ENCODE measurements at places on chromosomes 13 and 19.

- DNase-seq: no peak
Observed at GRCh38 chr13:50691176-50691680, 152.3 kb downstream of the DLEU7 start.

DNA sequence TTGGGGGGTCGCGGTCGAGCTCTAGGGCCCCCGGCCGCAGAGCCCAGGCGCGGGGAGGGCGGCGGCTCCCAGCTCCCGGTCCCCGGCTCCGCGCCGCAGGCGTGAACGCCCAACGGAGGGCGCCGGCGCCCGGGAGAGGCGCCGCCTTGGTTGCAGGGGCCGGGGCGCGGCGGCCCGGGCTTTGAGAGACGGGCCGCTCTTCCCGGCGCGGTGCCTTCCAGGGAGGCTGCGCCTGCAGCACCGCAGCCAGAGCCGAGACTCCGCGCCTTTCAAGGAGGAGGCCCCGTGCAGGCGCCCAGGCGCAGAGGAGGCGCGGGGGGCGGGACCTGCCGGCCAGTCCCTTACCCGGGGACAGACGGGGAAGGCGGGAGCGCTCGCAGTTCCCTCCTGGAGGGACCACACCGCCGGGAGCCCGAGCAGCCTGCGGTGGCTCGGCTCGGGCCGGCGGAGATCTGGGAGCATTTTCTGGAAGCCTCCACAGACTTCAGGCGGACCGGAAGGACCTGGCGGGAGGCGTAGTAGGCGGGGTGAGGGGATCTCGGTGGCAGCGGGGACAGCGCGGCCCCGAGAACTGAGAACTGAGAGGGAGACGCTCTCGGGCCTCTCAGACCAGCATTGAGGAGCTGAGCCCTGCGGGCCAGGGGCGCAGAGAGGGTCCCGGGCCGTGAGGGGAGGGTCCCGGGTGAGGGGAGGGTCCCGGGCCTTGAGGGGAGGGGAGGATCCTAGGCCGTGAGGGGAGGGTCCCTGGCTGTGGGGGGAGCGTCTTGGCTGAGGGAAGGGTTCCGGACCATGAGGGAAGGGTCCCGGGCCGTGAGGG is 25.5 kb upstream of the MCF2L start:
- no peak for DNase-seq

GRCh38 chr13:19713186-19713965 is 69.4 kb downstream of the PSPC1 start:
- DNase-seq: no peak

DNA sequence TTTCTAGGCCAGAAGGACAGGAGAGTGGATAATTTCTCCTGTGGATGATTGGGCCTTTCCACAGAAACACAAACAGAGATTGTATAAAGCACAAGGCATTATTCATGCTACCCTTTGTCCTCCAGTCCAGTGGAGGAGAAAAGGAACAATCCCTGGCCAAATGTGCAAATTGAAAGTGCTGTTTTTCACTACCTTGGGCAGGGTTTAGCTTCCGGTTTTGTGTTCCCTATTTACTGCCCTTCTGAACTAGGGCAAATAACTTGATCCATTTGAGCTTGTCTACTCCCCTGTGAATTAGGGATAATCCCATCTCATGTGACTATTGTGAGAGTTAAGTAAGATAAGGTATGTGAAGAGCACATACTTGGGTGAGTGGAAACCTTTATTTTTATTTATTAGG is 13.3 kb downstream of the PDX1 start:
- no peak for DNase-seq

DNA sequence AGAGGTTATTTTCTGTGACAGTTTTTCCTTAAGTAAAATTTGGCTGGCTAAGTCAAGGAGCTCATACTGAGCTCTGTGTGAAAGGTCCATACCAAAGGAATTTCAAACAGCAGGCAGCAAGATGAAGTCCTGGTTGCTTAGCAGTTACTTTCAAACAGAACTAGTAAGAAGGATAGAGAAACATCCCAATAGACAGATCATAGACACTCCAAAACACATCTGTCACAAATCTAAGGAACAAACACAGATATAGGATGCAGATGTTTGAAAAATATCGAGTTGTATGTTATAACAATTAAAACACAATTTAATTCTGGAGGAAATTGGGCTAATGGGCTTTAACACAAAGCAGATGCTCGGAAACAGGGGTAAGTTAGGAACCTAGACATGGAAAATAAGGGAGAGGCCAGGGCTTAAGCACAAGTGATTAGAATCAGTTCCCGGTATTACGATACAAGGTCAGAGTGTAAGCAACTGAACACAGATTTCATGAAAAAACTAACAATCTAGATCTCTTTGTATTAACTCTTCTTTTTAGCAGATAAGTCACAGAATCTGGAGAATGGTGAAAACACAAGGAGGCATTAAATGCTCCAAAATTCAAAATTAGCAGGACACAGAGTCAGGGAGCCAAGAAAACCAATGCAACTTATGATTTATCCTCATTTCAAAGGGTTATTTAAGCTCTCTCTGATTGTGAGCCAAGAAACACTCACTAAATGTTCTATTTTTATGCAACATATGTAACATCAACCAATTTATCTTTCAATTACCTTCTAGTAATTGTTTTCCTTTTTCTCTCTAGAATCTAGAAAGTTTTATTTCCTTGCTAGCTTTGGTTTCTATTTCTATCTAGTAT is 1992.9 kb upstream of the PCDH20 start:
- DNase-seq: no peak

- DNase-seq: no peak
Observed at GRCh38 chr19:44960906-44961728, 5.9 kb downstream of the CLPTM1 start.

DNA sequence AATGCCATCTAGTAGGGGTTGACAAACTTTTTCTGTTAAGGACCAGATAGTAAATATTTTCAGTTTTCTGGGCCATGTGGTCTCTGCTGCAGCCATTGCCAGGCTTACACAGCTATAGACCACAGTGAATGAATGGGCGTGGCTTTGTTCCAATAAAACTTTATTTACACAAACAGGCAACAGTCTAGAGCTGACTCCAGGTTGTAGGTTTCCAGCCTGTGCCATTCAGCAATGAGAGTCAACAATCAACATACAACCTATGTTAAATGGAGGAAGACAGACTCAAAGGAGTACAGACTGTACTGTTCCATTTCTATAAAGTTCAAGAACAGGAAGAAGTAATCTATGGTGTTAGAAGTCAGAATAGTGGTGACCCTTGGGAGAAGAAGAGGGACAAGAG is 15.2 kb upstream of the IZUMO2 start:
- DNase-seq: no peak

- no peak for DNase-seq
Observed at GRCh38 chr13:109687559-109688448, 98.6 kb downstream of the IRS2 start.

GRCh38 chr13:49082653-49083536 is 107.2 kb downstream of the FNDC3A start:
- no peak for DNase-seq

- no peak for DNase-seq
Observed at GRCh38 chr19:41076286-41076685, 12.0 kb upstream of the CYP2A13 start.

DNA sequence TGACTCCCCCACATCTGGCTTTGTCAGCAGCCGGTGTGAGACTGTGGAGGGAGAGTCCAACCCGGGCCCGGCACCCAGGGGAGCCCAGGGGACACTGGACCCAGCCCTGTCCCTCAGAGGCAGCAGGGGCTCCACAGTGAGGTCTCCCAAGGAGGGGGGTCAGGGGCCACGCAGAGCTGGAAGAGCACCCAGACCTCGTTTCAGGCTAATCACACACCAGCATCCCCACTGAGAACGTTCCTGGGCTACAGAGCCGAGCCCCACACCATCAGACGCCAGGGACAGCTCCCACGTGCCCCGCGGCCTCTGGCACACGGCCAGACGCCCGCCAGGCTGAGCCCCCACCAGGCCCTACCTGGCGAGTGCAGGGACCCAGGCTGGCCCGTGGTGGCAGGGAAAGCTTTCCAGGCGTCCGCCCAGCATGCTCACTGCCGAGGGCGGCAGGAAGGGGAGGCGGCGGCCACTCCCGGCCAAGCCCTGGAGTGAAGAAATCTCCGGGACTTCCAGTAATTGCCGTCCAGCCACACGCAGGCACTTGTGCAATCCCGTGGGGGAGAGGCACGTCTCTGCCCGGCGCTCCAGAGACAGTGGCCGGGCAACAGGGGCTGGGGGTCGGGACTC is 19.2 kb downstream of the SBNO2 start:
- no peak for DNase-seq

- no peak for DNase-seq
Observed at GRCh38 chr13:67754012-67754411, 523.9 kb upstream of the PCDH9 start.

GRCh38 chr13:59495936-59496512 is 667.7 kb downstream of the DIAPH3 start:
- no peak for DNase-seq

- no peak for DNase-seq
Observed at GRCh38 chr19:38287604-38288003, 16.4 kb upstream of the C19orf33 start.

DNA sequence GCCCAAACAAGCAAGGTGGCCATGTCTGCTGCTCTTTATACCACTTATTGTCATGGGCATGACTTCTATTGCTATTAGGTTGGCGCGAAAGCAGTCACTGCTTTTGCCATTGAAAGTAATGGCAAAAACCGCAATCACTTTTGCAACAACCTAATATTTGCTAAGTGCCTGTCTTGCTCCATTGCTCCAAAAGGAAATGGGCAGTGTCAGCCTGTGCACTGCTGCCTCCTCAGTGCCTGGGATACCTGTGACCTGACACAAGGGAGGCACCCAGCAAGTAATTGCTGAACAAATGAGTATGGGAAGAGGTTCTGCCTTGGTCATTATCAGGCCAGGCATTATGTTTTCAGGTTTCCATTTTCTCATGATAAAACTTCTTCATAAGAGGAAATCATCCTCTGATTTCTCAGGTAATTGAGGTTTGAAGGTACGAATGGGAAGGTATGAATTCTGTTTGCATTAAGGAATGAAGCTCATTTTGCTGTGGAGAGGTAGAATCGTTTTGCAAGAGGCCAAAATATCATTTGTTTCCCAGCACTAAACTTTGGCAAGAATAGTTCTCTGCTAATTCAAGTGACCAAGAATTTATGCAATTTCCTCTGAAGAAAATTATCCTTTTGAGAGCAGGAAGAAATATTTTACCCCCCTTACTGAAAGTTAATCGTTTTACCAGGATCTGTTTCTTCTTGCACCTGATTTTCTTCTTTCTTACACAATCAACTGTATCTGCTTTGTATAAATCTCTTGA is 128.4 kb upstream of the SPRY2 start:
- DNase-seq: no peak

- DNase-seq: no peak
Observed at GRCh38 chr13:84934911-84935310, 864.3 kb downstream of the SLITRK6 start.

DNA sequence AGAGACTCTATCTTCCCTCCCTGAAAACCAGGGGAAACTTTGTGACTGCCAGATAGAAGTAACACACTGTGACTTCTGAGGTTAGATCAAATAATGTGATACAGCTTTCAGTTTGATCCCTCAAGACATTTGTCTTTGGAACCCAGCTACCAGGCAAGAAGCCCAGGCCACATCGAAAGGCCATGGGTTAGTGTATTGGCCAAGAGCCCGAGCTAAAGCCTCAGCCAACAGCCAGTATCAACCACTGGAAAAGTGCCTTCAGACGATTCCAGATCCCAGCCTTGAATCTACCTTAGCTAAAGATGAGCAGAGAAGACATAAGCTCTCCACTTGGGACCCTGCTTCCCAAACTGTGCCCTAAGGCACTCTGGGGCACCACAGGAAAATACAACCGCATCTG is 10.9 kb upstream of the TPTE2 start:
- no peak for DNase-seq

- no peak for DNase-seq
Observed at GRCh38 chr13:97120346-97120745, 101.8 kb upstream of the MBNL2 start.

DNA sequence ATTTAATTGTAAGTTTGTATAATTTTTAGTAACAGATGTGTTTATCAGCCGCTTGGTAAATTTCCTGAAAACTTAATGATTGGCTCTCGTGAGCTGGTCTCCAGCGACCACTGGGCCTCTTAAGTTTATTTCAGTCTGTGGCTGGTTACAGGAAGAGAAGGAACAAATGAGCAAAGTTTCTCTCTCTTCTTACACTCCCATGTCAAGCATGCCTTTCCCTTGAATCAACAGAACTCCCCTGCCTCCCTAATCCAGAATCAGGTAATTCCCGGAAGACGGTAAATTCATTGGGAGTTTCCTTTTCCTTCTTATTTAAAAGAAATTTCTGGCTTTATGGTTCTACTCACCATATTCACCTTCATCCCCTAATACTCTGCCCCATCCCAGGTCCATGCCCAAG is 52.5 kb upstream of the POMP start:
- DNase-seq: no peak

GRCh38 chr13:114019367-114019766 is 45.5 kb upstream of the C13orf46 start:
- DNase-seq: no peak

- DNase-seq: no peak
Observed at GRCh38 chr19:35715355-35715809, 2.4 kb upstream of the KMT2B start.

DNA sequence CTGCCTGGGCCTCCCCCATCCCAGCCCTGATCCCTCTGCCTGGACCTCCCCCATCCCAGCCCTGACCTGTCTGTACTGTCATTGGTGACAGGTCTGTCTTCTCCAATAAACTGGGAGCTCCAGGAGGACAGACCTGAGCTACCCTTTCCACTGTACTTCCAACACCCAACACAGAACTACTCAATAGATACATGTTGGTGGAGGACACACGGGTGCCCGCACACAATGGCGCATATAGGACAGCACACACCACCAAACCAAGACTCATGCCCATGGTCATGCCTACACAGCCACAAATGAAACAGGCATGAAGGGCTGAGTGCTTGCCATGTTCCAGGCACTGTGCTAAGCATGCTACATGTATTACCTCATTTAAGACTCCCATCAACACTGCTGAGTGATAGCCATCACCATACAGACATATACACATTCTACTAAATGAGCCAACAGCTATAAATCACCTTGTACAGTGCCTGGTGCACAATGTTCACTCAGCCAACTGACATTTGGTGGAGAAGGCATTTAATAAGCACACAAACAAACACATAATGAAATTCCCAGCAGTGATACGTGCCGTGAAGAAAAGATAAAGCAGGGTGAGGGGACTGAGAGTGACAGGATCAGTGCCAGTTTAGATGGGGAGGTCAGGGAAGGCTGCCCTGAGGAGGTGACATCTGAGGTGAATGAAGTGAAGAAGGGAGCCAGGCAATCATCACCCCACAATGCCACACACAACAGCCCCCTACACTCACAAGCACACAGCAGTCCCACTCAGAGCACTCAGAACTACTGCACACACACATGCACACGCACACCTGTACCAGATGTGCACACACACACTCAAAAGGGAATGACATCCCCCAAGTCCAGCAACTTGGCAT is 857 bp downstream of the POU2F2 start:
- DNase-seq: no peak

GRCh38 chr13:53447863-53448262 is 419.2 kb downstream of the OLFM4 start:
- peak; percentile 25 for DNase-seq

DNA sequence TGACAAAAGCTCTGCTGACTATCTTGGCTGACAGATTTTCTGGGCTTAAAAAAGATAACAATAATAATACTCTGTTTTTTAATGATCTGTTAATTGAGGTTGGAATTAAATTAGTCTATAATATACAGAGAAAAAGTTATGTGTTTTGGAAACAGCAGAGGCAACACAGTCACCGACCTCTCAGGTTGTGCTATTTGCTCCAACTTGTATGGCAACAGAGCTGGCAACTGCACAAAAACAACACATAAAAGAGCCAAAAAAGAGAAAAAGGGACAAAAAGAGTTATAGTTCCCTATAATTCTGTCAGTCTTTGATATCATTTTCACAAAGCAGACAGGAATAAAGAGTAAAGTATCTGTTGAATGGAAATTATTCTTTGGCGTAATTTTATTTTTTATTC is 102.3 kb upstream of the POSTN start:
- no peak for DNase-seq
